Hematopoietic multipotent progenitor cell treated with erythropoietin and hydrocortisone succinate and interleukin-3 and kit ligand, for 15 days (in vitro differentiated cells): ENCODE measurements at places on chromosomes 2 and 18.

GRCh38 chr18:71136487-71136886 is 847.6 kb downstream of the SOCS6 start:
- DNase-seq = no peak

- DNase-seq = peak; percentile 63
Measured at GRCh38 chr2:177265824-177266817, 1.6 kb upstream of the NFE2L2 start.

DNA sequence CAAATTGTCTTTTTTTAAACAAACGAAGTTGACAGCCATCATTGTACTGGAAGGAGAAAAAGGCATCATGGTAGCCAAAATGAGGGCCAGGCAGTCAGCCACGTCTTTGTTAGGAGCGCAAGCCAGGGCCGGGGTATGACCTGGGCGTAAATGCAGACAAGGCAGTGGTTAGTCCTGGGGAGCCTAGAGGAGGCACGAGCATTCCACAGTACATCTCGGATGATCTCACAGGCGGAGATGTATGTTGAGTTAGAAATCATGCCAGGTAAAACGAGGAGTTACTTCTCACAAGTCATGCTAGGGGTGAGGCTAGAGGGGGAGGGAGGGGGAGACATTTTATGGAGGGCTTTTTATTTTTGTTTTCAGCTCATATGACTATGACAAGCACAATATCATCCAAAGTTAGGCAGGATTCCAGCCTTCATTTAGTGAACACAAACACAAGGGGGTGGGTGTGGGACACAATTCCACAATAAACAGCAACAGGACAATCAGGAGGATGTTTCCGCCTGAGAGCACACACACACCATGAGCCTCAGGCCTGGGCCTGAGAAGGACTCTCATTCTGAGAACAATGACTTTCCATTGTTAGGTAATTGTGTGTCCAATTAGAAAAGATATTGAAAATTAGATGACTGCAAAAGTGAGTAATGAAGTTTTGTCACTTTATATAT is 64.4 kb upstream of the PGAP1 start:
- no peak for DNase-seq

DNA sequence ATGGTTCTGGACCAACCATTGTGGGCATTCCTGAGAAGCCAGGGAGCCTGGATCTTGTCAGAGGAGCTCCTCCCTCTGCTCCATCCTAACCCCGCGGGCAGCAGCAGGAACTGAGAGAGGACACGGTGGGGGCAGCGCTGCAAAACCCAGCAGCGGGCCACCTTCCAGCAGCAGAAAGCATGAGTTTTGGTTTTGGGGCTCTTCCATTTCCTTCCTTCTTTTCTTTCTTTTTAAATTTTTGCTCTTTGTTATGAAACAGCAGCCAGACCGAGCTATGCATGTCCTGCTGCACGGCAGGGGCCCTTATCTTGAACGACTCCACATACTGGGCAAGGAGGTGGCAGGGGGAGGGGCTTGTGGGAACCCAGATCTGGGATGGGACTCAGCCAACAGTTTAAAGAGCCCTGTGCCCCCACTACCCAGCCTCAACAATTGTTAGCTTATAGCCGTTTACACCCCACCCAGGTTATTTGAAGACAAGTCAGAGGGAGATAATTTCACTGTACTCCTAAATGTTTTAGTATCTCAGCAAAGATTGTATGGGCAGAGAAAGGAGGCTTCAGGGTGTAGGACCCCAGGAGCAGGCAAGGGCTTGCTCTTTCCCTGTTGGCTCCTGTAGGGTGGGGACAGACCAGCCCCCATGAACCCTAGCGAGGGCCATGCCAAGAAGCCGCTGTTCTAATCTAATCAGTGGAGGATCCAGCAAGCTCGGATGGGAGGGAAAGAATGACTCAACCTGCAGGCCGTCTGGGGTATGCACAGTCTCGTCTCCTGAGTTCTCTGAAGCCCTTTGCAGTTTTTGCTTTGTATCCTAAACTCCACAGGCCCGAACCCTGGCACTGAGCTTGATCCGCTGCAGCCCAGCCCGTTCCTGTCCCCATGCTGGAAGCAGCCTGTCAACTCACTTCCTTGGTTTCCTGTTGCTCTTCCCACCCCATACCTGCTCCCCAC is 75.3 kb downstream of the LRRFIP1 start:
- peak; percentile 47 for DNase-seq

DNA sequence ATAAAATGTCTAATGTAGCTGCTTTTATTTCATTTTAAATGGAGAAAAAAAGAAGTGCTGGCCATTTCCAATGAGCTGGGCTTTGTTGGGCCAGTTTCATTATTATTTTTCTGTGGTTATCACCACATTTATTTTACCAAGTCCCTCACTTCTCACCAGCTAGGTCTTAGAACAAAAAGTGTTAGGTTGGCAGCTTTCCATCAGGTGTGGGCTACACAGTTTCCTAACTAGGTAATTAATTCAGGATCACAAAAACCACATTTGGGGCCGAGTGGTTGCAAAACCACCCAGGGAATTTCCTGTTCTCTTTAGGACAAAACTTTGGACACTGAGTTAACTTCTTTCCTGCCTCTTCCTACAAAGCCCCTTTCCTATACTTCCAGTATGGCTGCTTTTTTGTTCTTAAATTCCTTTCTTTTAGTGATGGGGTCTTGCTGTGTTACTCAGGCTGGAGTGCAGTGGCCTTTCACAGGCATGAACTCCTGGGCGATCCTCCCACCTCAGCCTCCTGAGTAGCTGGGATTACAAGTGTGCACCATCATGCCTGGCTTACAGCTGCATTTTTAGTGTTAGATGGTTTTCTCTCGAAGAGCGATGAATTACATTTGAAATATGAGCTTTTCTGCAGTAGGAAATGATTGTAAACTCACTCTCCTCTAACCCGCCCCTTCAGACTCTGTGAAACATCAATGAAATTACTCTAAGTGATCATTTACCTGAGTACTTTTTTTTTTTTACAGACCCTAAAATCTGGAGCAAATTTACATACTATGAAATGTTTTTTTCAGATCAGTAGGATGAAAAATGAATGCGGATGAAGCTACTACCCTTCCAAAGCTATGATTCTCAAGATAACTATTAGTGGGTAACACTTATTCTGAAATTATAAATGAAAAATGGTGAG is 2.6 kb upstream of the ZFP36L2 start:
- no peak for DNase-seq

- DNase-seq = peak; percentile 78
Measured at GRCh38 chr18:2948038-2948437, 64.9 kb downstream of the LPIN2 start.

DNA sequence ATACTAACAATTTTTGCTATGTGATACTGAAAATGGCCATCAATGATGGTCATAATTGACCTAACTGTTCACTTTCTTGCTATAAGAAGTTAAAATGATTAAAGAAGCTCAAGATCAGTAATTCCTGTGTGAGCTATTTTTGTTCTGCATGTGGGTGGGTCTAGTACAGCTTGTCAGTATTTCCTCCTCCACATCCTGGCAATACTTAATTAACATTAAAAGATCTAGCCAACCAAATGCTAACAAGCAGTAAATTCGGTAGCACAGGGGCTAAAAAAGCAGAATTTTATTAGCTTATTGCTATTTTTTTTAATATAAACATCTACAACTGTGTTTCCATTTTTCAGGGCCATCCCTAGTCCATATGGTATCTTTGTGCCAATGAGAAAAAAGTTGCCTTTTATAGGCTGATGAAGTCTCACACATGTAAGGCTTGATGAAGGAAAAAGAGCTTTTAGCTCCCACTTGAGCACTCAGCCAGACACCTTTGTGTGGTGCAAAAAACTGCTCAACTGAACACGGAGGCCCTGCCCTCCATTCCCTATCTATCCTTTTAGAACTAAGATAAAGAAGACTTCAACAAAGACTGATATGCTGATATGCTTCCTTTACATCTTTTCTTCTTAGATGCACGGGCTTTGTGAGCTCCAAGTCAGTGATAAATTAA is 4.9 kb upstream of the PNO1 start:
- DNase-seq = no peak
